Left lung (tissue), 14 donors: ENCODE measurements at places on chromosomes 4 and X. TPM values are rescaled to one million over a fixed set of nuclear protein-coding genes. Genes with fewer than 3 reads are reported as not detected.

The ALAS2 gene
- 56.9 TPM for polyA plus RNA-seq

The TMEM156 gene
- 0.71 TPM for polyA plus RNA-seq

The SPINK2 gene
- 0.67 TPM for polyA plus RNA-seq

The TECRL gene
- not detected for polyA plus RNA-seq

The PRSS12 gene
- polyA plus RNA-seq, result 38.0 TPM

The SFRP2 gene
- polyA plus RNA-seq, result 3.5 TPM

DNA sequence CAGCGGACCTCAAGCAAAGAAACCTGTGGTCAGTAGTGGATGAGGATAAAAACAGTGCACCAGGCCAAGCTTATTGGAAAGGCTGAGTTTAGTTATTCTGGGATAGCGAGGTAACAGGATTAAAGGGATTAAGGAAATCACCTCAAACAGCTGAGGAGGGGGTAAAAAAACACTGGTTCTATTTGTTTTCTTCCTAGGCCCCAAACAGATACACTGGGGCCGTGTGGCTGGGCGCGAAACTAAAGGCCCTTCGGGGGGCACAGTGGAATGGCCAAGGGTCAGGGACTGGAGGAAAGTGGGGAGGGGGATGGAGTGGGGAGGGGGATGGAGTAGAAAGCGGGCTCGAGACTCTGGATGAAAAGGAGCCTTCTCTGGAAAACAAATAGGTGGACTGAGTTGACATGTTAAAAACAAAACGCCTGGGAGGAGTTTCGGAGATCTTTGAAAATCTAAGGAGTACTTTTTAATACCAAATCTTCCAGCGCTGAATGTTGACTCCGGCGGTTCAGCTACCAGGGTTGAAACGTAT, 2.9 kb downstream of the SOX3 start:
- H3K36me3 ChIP-seq, result no peaks in the 10 kb centered on the region
- H3K4me1 ChIP-seq, result no peaks in the 10 kb centered on the region
- no peak overlapping the region for H3K4me3 ChIP-seq
- H3K27me3 ChIP-seq, result peaks cover 62% of the 10 kb centered on the region
- no peak for DNase-seq
- H3K27ac ChIP-seq, result no peak overlapping the region

GRCh38 chr4:70838204-70838603, 1.5 kb downstream of the GRSF1 start:
- peak; percentile 26 for DNase-seq
- no peaks in the 10 kb centered on the region for H3K27me3 ChIP-seq
- H3K4me3 ChIP-seq, result peak overlapping the region; percentile 84

GRCh38 chr4:104973708-104974107, 173.0 kb upstream of the TET2 start:
- no peaks in the 10 kb centered on the region for H3K4me1 ChIP-seq
- no peak overlapping the region for H3K4me3 ChIP-seq
- H3K27me3 ChIP-seq, result no peaks in the 10 kb centered on the region
- no peak overlapping the region for H3K27ac ChIP-seq
- DNase-seq, result no peak

GRCh38 chr4:187309456-187309855, 585.8 kb upstream of the FAT1 start:
- no peak overlapping the region for H3K4me3 ChIP-seq
- H3K36me3 ChIP-seq, result no peaks in the 10 kb centered on the region
- no peaks in the 10 kb centered on the region for H3K27me3 ChIP-seq
- H3K4me1 ChIP-seq, result no peaks in the 10 kb centered on the region

DNA sequence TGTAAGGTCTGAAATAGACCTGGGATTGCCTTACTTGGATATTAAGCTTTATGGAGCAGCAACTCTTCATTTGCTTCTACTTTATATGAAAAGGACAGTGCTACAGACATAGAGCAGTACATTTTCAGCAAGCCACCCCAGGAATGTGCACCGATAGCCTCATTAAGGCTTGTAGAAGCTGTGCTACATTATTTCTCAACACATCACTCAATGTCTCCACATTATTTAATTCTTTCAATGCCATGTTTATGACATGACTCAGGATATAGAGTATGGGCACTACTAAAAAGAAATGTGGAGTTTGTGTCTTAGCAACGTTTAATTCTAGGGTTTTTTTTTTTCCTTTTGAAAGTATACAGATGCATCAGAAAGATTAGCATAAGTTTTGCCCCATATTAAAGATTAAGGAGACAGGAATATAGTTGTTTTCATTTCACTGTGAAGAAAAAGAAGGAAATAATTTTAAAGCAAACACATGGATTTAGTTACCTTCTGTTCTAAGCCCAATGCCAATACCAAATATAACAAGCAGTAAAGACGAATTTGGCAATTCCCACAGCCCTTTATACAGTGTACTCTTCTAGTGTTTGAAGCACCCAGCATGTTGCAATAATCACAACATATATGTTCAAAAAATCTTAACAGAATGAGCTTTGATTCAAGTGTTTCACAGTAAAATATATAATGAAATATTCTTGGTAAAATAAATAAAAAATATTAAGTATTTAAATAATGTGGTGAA, 2140.1 kb upstream of the AGA start:
- DNase-seq, result no peak
- H3K36me3 ChIP-seq, result no peaks in the 10 kb centered on the region
- no peak overlapping the region for H3K4me3 ChIP-seq
- H3K27me3 ChIP-seq, result no peaks in the 10 kb centered on the region
- H3K27ac ChIP-seq, result no peak overlapping the region
- H3K4me1 ChIP-seq, result no peaks in the 10 kb centered on the region

DNA sequence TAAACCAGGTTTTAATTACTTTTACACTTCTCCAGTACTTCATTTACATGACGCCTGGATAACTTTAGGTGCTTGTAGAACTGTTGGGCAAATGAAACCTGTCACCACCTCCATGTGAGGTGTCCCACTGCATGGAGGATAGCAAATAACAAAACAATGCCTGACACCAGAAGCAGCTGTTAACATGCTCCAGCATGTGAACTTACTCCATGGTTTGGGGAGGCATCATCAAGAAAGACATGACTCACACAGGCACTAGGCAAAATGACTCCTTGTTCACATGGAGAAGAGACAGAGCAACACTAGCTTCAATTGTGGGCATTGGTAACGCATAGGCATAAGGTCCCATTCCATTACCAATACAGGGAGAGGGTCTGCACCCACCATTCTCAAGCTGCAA, 198.1 kb upstream of the F9 start:
- no peak for DNase-seq
- no peaks in the 10 kb centered on the region for H3K27me3 ChIP-seq
- no peaks in the 10 kb centered on the region for H3K36me3 ChIP-seq
- H3K27ac ChIP-seq, result no peak overlapping the region
- no peaks in the 10 kb centered on the region for H3K4me1 ChIP-seq

DNA sequence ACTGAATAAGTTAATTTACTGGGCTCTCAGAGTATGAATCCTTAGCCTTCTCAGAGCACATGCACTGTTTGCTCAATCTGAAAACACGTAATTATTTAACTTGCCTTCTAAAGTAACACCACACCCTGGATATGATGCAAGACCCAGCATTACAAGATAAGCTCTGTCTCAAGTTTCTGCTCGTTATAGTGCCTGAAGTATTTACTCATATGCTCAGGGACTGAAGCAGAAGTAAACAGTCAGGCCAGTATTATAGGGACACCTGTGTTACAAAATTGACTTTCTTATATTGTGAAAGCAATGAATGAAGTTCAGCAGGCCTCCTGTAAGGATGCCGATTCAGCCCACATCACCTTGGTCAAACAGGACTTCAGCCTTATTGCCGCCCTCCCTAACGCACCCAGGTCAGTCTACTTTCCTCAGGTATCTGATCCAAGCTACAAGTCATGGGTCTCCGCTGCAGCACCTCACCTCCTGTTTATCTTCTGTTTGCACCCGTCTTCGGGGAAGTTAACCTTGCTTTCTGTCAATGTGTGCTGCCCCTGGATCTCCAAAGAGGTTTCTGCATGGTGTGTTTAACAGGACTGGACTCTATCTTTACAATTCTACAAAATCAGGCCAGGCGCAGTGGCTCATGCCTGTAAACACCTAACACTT, 42.8 kb upstream of the KLF3 start:
- H3K36me3 ChIP-seq, result no peaks in the 10 kb centered on the region
- H3K27me3 ChIP-seq, result no peaks in the 10 kb centered on the region
- no peak overlapping the region for H3K4me3 ChIP-seq
- no peak for DNase-seq
- peak overlapping the region; percentile 70 for H3K27ac ChIP-seq

DNA sequence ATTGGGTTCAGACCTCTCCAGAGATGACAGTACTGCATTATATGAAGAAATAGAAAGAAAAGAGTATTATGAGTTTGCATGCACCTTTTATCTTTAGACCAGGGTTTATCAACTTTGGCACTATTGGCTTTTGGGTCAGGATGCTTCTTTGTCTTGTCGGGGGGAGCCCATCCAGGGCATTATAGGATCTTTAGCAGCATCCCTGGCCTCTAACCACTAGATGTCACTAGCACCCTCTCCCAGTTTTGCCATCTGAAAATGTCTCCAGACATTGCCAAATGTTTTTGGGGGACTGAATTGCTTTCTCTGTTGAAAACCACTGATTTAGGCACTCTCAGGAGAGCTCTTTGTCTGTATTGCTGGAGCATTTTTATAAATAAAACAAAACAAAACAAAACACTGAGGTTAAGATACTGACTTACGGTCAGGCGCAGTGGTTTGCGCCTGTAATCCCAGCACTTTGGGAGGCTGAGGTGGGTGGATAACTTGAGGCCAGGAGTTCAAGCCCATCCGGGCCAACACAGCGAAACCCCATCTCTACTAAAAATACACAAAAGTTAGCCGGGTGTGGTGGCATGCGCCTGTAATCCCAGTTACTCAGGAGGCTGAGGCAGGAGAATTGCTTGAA, 23.6 kb downstream of the CA5B start:
- H3K4me3 ChIP-seq, result no peak overlapping the region
- no peak overlapping the region for H3K27ac ChIP-seq
- DNase-seq, result peak; percentile 30
- H3K36me3 ChIP-seq, result no peaks in the 10 kb centered on the region
- H3K27me3 ChIP-seq, result no peaks in the 10 kb centered on the region

DNA sequence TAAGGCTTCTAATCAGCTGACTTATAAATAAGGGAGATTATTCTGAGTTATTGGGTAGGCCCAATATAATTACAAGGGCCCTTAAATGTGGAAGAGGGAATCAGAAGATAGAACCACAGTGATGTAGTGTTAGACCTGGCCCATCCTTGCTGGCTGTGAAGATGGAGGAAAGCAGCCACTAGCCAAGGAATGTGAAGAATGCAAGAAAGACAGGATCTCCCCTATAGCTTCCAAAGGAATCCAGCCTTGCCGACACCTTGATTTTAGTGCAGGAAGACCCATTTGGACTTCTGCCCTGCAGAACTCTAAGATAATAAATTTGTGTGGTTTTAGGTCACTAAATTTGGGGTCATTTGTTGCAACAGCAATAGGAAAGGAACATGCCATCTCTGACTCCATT, 150.6 kb downstream of the SPATA18 start:
- no peak overlapping the region for H3K4me3 ChIP-seq
- H3K36me3 ChIP-seq, result no peaks in the 10 kb centered on the region
- no peaks in the 10 kb centered on the region for H3K4me1 ChIP-seq
- no peak overlapping the region for H3K27ac ChIP-seq

DNA sequence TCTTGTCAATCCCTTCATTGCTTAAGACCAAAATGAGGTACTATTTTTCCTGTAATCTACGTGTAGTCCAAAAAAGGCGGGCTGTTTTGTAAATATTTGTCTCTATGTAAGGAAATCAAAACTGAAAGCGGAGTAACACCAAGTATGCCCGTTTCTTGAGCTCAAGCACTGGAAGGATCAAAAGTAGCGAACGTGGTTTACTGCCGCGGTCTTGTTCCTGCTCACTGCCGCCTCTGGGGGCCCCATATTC, 71.5 kb downstream of the AFF1 start:
- DNase-seq, result no peak
- no peaks in the 10 kb centered on the region for H3K36me3 ChIP-seq
- H3K27ac ChIP-seq, result peak overlapping the region; percentile 98
- H3K27me3 ChIP-seq, result no peaks in the 10 kb centered on the region
- H3K4me3 ChIP-seq, result peak overlapping the region; percentile 75

- H3K27ac ChIP-seq, result no peak overlapping the region
- H3K27me3 ChIP-seq, result no peaks in the 10 kb centered on the region
Observed at GRCh38 chr4:150950657-150951288, 64.3 kb downstream of the LRBA start.

- H3K27me3 ChIP-seq, result peaks cover 37% of the 10 kb centered on the region
- H3K36me3 ChIP-seq, result no peaks in the 10 kb centered on the region
- peaks cover 2% of the 10 kb centered on the region for H3K4me1 ChIP-seq
- no peak overlapping the region for H3K27ac ChIP-seq
- H3K4me3 ChIP-seq, result no peak overlapping the region
- no peak for DNase-seq
Observed at GRCh38 chr4:55633903-55634302, 2.2 kb downstream of the NMU start.

DNA sequence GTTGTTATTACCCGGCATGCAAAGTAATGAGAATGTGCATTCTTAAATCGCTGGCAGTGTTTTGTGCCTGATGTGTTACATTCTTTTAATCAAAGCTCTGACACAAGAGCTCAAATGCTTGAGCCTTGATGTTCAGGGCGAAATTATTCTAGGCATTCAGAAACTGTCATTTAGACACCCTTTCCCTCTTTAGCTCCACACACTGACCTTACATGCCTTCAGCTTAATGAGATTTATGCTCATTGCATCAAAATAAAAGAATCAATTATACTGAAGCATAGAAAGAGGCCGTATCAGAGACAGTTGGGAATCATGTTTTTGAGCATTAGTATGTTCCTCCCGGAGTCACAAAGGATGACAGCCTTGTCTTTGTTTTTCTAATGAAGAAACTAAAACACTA, 56.7 kb downstream of the FAM114A1 start:
- DNase-seq, result no peak
- H3K4me3 ChIP-seq, result no peak overlapping the region
- no peak overlapping the region for H3K27ac ChIP-seq

DNA sequence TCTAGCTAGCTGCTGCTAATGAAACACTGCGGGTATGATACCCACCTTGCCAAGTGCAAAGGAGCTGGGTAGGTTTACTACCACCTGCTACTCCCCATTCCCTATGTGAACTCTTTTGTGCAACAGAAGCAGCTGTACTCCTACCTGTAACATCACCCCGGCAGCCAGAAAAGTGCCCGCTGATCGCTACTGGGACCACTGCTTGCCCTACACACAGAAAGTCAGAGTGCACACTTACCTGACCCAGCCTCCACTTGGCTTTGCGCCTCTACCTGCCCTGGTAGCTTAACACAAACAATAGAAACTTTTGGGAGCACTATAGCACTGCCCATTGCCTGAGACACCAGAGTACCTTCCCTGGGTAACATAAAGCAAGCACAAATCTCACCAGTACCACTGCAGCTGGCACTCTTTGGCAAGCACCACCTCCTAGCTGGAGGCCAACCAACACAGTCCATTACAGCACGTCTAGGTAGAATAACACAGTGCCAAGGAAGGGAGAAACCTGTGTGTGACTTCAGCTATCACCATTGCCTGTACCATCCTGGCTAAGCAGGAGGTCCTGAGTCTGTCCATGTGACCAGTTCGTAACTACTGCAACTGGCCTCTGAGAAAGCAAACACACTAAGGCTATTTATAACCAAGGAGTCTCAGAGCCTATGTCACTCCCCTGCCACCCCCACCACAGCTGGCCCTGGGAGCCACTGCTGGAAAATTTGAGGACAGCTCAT, 80.1 kb downstream of the CENPC start:
- DNase-seq, result no peak
- no peak overlapping the region for H3K27ac ChIP-seq
- no peaks in the 10 kb centered on the region for H3K27me3 ChIP-seq
- H3K36me3 ChIP-seq, result no peaks in the 10 kb centered on the region
- H3K4me1 ChIP-seq, result no peaks in the 10 kb centered on the region
